Nucleus accumbens (tissue), 56 donors: ENCODE measurements at places on chromosomes 2 and 18.

GRCh38 chr18:26516964-26517363 is 31.4 kb downstream of the KCTD1 start:
- DNase-seq = no peak

- no peak for DNase-seq
These were observed 31.3 kb upstream of the MSTN start for GRCh38 chr2:190093793-190094192.

DNA sequence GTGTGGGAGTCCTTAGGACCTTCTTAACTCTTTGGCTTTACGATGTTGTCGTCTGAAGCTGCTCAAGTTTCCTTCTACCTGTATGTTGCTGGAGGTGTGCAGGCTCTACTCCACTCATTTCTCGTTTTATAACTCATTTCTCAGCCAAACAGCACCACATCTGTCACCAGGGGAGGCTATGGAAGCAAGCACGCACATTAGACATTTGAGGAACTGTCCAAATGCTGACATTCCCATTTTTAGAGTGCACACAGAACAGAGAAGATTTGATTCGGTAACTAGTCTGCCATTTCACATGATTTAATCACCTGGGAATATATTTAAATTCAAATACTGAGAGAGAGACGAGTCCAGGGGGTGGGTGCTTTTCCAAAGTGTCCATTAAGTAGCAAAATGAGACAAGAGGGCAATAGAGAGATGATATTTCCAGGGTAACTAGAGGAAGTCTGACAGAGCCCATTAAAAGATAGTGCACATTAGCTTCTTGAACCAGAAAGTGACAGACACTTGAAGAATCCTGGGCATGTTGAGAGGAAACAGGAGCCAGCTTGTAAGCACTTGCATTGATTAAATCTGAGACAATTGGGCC is 793.3 kb downstream of the TDRD15 start:
- no peak for DNase-seq

GRCh38 chr2:45005261-45006002 is 3.8 kb downstream of the SIX2 start:
- DNase-seq = no peak
